ENCODE measurements at places on chromosomes 7 and 10.

- no peak for DNase-seq
Measured at GRCh38 chr7:112302566-112302965, 96.1 kb downstream of the ZNF277 start.

GRCh38 chr10:58517491-58518355, 5.1 kb downstream of the BICC1 start:
- DNase-seq = no peak

DNA sequence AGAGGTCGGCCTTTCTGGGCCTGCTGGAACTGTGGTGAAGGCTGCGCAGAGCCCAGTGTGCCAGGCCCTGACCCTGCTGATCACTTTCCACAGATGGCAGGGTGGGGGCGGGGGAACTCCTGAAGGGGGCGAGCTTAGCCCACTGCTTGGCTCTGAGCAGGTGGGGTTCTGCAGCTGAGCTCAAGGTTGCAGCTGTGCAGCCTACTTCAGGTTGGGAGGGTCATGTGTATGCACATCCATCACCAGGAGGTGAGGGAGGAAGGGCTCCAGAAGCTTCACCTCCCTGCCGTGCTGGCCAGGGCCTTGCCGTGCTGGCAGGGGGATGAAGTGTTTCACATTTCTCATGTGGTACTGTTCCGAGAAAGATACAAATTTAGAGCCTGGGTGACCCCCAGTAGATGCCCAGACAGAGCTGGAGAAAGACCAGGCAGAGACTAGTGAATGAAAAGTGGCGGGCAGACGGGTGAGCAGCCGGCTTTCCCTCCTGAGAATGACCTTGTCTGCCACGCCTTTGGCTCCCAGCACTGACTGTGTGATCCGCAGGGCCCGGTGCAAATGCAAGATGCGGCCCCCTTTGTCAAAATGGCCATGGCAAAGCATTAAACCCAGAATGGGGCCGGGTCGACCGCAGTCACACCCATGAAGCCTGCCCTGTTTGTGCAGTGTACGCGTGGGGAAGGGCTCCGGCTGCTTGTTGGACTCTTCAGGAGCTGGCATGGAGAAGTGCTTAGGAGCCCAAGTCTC, 25.2 kb downstream of the FAM241B start:
- DNase-seq = no peak

DNA sequence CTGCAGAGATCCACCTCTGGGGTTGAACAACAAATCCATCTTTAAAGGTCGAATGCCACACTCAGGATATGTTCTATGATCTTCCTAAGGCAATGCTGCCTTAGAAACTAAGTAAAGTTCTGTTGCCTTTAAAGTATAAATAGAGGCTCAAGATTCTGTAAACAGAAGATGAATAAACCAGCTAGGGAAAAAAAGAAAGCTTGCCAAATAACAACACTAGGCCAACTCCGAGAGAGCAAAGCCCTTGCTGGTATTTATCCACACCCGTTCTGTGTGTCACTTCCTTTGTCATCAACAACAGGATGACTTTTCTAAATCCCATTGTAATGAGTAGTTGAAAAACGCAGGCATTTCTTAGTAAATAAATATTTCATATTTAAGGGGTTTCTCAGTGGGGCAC, 330.0 kb upstream of the GLI3 start:
- no peak for DNase-seq

- no peak for DNase-seq
Measured at GRCh38 chr7:105585850-105586500, 4.7 kb upstream of the EFCAB10 start.

GRCh38 chr10:128921389-128922022, 545.5 kb upstream of the MGMT start:
- DNase-seq = no peak

DNA sequence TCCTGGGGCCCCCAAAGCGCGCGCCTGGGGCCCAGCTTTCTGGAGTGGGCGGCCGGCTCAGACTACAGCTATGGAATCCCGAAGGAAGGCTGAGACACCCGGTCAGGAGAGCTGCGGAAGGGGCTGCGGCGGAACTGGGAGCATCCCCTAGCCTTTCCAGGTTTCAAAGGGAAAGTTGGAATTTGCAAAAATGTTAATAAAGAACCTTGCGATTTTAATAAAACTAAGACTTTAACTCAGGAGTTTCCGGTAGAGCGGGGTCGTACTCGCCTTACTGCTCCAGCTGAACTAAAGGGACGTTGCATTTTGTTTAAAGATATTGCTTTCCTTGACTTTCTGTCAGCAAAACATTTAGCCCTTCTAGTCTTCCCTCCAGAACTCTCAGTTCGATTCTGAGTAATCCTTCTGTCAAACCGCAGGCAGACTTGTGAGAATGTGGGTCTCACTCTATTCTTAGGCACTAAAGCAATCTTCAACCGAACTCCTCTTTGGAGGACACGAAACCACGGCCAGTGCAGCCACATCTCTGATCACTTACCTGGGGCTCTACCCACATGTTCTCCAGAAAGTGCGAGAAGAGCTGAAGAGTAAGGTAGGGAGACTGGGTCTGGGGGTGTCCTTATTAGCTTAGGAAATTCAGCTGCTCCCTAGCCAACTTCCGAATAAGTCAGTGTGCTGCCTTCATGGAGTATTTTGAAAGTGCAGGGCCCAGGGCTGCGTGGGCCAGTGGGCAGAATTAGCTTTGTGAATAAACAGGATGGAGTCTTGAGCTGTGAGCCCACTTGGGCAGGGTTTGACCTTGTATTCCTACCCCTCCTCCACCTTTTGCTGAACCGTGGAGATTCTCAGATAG, 1.9 kb downstream of the CYP26A1 start:
- no peak for DNase-seq

DNA sequence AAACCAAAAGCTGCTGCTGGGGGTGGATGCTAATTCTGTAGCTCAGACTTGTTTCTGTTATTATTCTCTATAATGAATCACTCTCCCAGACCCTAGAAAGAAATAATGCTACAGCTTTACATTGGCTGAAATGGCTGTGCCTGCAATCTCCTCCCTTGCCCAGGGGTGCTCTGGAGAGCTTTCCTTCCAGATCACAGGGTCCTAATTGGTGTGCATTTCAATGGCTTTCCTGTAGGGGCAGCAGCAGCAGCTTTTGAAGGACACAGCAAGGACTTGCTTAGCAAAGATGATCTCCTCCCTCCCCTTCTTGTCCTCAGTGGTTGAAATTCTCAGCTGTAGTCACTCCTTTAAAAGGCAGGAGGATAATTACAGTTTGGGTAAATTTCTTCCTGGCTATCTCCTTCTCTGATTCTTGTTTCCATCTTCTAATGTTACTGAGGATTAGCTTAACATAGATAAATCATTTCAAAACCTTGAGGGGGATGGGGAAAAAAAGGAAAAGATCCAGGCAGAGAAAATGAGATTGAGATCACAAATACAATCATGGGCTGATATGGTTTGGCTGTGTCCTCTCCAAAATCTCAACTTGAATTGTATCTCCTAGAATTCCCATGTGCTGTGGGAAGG, 120.2 kb upstream of the CTTNBP2 start:
- DNase-seq = peak; percentile 26

- DNase-seq = no peak
Measured at GRCh38 chr7:102432442-102433218, 745 bp upstream of the ORAI2 start.

- no peak for DNase-seq
Measured at GRCh38 chr7:131011432-131011742, 277.4 kb upstream of the KLF14 start.

GRCh38 chr10:80288849-80289248, 609 bp downstream of the MAT1A start:
- no peak for DNase-seq

- DNase-seq = no peak
Measured at GRCh38 chr7:156527458-156527890, 113.1 kb upstream of the RNF32 start.

GRCh38 chr7:101113836-101114235, 13.1 kb upstream of the SERPINE1 start:
- DNase-seq = no peak

GRCh38 chr7:95628831-95629439, 32.6 kb upstream of the PDK4 start:
- DNase-seq = peak; percentile 59

DNA sequence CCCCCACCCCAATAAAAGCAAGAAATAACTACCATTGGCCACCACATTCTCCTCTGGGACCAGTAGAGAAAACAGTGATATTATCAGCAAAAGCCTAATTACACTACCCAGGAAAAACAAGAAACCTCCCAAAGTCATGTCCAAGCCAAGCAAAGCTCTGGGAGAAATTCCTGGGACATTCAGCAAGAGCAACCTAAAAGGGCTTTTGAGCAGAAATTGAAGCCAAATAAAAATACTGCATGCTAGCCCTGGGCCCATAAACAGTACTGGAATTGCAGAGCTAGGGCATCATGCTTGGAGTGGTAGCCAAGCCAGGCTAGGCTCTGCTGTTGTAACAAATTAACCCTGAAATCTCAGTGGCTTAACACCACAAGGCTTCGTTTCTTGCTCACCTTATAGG, 347.9 kb downstream of the LRMDA start:
- no peak for DNase-seq

- no peak for DNase-seq
Measured at GRCh38 chr10:66604195-66604594, 321.6 kb upstream of the LRRTM3 start.

DNA sequence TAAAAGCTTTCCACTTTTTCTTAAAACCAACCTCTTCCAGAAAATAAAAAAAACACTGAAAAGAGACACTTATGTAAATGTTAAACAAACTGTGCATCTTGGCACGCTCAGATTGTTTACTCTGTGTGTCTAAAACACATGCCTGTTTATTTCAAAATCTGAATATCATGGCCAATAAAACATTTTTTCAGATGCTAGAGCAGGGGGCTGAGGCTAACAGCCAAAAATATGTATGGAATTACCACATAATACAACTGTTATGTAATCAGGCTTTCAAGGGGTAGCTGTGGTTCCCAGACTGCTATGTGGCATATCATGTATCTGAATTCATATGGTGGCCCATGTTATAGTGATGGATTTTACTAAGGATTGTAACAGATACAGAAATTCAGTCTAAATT, 130.4 kb downstream of the HIBADH start:
- DNase-seq = no peak

GRCh38 chr10:126376956-126377355, 11.3 kb downstream of the ADAM12 start:
- DNase-seq = no peak

GRCh38 chr7:37660614-37661013, 23.0 kb upstream of the GPR141 start:
- DNase-seq = no peak

DNA sequence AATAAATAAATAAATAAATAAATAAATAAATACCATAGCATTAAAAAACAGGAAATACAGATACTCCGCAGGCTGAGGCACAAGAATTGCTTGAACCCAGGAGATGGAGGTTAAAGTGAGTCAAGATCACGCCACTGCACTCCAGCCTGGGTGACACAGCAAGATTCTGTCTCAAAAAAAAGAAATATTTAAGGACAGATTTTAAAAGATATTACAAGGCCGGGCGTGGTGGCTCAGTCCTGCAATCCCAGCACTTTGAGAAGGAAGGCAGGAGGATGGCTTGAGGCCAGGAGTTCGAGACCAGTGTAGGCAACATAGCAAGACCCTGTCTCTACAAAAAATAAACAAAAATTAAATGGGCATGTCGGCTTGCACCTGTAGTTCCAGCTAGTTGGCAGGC, 17.5 kb upstream of the SNX8 start:
- DNase-seq = no peak

GRCh38 chr10:95821720-95822119, 65.8 kb downstream of the ENTPD1 start:
- DNase-seq = no peak

GRCh38 chr7:116152276-116152675, 58.1 kb upstream of the TES start:
- no peak for DNase-seq

DNA sequence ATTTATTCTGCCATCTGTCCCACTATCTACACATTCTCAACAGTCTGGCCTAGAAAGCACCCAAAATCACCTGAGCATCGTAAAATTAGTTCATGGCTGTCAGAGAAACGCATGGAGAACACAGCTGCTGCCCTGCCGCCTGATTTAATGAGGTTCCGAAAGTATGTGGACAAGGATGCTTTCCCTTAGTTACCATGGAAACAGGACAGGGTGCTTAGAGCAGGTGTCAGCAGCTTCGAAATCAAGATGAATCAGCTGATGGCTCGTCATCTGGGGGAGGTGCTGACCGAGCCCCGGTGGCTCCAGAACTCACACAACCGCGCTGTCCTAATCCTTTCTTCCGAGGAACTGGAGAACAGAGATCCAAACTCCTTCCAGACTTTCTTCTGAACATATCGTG, 151.5 kb downstream of the TEX36 start:
- DNase-seq = peak; percentile 41

DNA sequence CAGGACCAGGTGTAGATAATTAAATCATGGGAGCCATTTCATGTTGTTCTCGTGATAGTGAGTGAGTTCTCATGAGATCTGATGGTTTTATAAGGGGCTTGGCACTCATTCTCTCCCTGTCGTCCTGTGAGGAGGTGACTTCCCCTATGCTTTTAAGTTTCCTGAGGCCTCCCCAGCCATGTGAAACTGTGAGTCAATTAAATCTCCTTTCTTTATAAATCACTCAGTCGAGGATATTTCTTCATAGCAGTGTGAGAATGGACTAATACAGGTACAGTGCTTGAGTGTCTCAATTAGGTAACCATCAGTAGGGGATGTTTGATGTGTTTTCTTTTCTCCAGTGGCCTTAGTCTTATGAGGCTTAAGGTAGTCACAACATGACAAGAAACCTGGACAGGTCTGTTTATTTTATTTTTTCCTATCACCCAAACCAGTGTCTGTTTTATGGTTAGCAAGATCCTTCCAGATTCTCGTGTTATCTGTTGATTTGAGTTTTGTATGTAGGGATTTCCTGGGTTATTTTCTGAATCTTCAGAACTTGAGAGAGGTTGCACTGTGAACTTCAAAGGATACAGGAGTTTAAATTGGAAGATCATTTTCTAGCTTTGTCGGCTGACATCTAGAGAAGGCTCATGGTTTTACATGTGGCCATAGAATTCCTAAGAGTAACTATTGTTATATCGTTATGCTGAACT, 32.1 kb downstream of the UMAD1 start:
- DNase-seq = no peak

DNA sequence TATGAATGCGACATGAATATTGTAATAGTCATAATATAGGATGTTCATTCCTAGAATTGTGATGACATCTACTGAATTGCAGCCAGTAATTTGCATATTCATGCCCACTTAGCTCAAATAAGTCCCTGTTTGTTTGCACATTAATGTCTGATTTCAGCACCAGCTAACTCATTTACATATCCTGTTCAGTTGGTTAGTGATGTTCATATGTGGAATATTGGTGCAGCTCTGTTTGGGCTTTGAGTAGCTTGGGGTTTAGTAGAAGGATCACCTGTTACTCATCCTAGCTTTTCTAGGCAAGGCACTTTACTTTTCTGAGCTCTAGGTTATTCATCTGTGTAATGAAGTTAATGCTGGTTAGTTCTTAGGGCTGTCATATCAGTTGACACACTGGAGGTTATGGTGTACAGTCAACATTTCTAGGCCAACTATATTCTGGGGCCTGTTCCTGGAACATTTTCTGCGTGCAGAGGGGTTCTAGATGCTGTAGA, 238.4 kb downstream of the EXOC4 start:
- no peak for DNase-seq

- no peak for DNase-seq
Measured at GRCh38 chr10:121339114-121339513, 259.1 kb downstream of the FGFR2 start.
